Midbrain (tissue), 1 donor: ENCODE measurements at places on chromosomes 2 and 18.

- DNase-seq, result no peak
Measured at GRCh38 chr2:147450661-147451510, 393.9 kb upstream of the ACVR2A start.

- no peak for DNase-seq
Measured at GRCh38 chr2:2590841-2591541, 259.9 kb upstream of the MYT1L start.

- DNase-seq, result no peak
Measured at GRCh38 chr18:6731222-6731596, 1.7 kb downstream of the ARHGAP28 start.

DNA sequence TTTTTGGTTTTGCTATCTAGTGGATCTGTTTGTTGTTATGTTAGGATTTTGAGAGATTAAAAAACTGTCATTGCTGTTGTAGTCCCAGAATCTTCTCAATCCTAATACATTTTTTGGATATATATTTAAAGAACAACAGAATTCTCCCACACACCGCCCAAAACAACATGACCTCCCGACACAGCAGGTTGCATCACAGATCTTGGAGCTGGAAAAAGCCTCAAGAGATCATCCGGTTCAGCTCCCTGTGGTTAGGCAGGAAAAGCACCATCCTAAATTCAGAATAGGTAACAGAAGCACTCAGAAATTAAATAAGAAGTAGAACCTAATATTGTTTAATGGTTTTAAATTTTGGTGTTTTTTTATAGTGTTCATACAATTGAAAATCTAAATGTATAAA lies 251.4 kb upstream of the STON1 start:
- no peak for DNase-seq

DNA sequence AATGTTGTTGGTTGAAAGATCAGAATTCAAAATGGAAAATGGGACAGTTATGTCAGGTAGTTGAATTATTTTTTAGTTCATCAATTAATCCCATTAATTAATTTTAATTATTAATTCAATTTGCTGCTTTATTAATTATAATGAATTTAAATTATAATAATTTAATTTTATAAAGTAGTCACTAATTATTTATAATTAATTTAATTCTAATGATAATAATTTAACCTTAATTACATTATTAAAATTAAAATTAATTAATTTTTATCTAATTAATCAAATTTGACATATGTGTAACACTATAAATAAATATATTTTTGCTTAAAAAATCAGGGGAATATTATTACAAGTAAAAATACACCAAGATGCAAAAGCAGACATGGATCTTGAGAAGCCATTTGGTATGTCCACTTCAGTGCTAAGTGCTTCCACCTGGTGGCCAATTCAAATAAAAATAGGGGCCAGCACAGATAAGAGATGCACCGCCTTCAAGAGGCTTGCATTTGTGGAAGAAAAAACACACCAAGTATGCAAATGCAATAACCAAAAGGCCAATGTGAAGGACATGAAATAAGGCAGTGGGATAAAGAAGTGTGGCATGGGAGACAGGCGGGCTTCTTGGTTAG lies 73.2 kb downstream of the MBP start:
- DNase-seq, result peak; percentile 62

DNA sequence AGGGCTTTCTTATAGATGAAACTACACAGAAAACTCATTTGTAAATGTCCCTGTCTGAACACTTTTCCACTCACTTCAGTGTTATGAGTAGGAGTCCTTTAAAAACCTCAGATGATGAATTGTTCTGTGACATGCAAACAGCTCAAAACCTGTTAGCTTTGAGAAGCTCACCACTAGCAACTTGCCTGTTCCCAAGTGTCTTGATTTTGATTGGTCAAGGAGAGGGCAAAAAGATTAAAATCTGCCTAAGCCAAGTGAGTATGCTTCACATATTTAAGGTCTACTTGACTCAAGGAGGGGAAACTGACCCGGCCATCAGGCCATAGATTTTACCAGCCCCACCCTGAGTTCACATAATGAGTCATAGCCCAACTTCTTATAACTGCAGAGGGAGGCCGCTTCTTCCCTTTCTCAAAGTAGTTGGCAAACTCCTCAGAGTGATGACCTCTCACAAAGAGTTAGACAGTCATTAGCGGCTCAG lies 45.2 kb upstream of the MEIS1 start:
- DNase-seq, result no peak

- DNase-seq, result no peak
Measured at GRCh38 chr18:23890589-23890988, 124.0 kb upstream of the TTC39C start.

GRCh38 chr2:25671622-25672021 lies 1.8 kb downstream of the DTNB start:
- DNase-seq, result no peak

- DNase-seq, result peak; percentile 86
Measured at GRCh38 chr2:36355151-36355889, at the start of gene CRIM1. TSS of gene CRIM1 (plus strand) at chr2:36355778. CDS start at chr2:36356293, 515 bp downstream.

DNA sequence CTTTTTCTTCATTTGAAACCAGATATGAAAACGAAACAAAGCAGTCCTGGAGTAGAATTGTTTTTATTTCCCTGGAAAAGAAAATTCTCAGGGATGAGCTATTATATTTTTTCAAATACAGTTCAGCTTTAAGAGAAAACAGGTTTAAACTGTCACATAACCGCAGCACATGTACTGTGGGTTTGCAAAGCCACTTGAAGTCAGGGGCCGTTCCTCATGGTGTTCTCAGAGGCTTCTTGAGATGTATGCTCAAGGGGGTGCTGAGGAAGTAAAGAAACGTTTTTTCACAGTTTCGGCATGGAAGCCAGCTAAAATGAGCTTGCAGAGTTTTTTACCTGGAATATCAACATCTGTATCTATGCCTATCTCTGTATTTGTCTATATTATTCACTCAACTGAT lies 225.3 kb downstream of the MC4R start:
- DNase-seq, result no peak

- no peak for DNase-seq
Measured at GRCh38 chr2:119256582-119256921, 32.9 kb downstream of the STEAP3 start.

DNA sequence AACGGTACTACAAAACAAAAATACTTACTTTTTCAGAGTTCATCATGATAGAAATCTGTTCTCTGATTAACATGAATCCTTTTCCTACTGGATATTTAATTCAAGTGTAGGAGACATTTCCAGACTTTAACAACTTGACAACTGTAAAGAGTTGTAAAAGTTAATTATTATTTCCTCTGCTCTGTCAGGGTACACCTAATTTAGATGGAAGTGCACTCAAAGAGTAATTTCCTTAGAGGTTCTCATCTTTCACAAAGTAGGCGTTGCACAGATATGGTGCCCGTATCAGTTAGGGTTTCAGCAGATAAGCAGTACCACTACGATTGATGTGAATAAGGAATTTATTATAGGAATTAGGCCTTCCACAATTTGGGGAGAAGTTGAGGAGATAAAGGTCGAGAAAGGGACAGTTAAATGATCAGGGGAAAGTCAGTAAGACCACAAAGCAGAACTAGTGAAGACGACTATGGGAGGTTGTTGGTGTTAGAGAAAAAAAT lies 16.2 kb upstream of the PDE11A start:
- DNase-seq, result no peak

DNA sequence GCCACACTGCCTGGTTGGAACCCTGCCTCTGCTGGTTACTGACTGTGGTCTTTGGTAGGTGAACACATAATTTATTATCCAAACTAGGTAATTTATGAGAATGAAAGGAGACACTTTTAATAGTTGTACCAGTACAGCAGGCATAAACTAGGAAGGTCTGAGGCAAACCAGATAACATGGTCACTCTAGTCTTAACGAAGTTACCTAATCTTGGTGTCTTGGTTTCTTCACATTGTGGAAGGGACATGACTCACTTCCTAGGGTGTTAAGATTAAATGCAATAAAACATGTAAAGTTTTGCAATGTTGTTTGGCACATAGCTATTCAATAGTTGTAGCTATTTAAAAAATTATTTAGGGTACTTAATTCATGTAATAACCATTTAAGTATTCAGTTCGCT lies 23.3 kb downstream of the SPTBN1 start:
- no peak for DNase-seq

- DNase-seq, result peak; percentile 13
Measured at GRCh38 chr2:186575302-186575701, 14.6 kb upstream of the ITGAV start.

DNA sequence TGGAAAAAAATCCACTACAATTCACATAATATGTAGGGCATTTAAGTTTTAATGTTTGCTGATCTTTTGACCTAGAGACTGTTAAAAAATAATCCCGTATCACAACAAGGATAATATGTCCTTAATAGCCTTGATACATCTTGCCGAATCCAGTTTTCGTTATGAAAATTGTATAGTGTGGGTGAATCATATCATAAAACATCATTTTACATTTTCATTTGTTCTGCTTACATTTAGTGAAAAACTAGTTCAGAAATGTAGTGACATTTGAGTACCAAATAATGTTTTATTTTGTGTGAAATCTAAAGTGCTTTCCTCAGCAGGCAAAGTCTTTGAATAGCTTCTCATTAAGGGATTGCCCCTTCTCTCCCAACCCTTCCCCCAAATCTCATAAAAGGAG lies 1.9 kb downstream of the AFTPH start:
- no peak for DNase-seq

- DNase-seq, result no peak
Measured at GRCh38 chr18:13354402-13354801, 135.8 kb downstream of the LDLRAD4 start.

DNA sequence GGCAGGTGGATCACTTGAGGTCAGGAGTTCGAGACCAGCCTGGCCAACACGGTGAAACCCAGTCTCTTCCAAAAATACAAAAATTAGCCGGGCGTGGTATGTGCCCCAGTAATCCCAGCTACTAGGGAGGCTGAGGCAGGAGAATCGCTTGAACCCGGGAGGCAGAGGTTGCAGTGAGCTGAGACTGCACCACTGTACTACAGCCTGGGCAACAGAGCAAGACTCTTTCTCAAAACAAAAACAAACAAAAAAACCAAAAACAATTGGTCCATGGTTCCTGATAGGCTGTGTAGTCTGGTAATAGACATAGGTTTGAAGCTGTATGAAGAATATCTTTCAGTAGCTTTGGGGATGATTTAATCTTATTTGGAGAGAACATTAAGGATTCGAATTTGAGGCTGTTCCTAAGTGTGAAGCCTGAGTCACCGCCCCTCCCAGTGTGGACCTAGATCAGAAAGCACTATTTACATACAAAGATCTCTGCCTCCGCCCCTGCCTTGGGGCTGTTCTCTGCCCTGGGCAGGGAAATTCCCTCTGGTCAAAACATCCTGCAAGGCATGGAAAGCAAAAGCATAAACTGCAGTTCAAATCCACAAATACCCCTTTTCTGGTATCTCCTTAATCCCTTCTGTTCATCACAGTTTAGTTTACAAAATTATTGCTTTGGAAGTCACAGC lies 52.8 kb upstream of the PMAIP1 start:
- DNase-seq, result no peak
